ENCODE measurements at places on chromosomes 3 and 15.

- no peak for DNase-seq
These were observed 386.4 kb downstream of the ZBTB20 start for GRCh38 chr3:114760679-114761078.

DNA sequence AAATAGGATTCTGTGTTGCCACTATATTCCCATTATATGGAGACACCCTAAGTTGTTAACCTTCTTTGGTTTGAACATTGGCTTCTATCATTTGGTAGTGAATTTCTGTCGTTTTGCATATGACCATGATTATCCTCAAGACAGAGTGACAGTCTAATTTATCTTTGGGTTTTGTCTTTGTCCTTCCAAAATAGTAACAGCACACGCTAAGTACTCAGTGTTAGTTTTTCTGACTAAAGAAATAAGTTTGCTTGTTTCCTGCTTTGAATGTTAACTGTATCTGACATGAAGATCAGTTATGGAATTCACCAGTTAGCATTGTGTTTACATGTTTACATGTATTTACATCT lies 352.5 kb upstream of the GRM7 start:
- no peak for DNase-seq

DNA sequence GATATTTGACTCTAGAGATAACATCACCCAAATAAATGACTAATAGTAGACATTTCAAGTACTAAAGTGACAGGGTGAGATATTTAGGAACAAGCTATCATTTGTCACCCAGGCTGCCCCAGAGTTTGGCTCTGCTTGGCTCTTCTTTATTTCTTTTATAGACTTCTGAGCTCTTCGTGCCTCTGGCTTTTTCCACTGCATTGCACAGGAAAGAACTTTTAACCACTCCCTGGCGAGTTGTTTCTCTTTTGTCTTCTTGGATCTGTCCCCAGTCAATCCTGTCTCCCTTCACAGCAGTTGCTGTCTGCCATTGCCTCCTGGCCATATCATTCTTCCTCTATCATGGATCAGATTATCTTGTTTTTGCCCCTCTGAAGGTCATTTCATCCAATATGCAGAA lies 339.2 kb upstream of the DCBLD2 start:
- no peak for DNase-seq

DNA sequence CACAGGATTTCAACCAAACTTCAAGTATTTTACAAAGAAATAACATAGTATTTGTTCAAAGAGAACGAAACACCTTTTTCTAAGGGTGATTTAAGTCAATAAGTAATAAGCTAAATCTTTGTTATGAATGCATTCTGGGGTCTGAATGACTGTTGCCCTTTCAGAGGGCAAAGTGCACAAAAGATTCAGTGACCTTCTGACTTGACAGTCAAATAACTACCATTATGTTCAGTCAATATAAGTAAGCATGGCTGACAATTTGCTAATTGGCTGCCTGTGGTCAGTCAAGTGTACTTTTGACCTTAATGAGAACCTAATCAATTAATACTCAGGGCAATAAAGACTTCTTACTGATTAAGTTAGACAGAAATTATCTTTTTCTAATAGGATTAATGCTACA lies 133.1 kb upstream of the NANOGP8 start:
- no peak for DNase-seq

DNA sequence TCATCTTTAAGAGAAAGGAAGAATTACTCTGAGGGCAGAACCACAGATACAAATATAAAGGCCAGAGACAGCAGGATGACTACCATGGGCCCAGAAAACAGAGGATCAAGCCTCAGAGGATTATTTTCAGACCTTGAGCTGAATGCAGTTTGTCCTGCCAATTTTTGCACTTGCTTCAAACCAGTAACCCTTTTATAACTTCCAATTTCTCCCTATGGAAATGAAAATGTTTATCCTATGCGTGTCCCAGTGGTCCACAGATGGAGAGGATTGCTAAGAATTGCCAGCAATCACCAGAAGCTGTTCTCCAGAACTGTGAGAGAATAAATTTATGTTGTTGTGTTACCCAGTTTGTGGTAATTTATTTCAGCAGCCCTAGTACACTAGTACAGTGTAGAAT lies 26.4 kb upstream of the MME start:
- no peak for DNase-seq

- DNase-seq = no peak
These were observed 44.8 kb upstream of the RPS17 start for GRCh38 chr15:82585072-82585471.

DNA sequence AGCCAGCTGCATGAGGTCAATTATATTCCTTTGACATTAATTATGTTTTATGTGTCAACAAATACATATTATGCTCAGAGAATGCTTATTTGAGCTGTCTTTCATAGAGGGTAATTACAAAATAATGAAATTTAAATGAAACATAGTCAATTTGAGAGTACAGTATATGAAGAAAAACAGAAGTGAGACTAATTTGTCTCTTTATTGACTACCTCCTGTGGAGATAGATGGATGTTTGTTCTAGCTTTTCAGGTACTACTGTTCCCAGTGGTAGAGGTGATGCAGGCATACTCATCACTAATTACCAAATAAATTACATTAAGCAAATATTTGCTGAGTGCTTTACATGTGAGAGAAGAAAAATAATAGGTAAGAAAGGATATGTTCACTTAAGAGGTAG lies 1129.6 kb downstream of the OTOL1 start:
- DNase-seq = no peak

- peak; percentile 27 for DNase-seq
These were observed 727 bp downstream of the NSMCE3 start for GRCh38 chr15:29268706-29269484.

DNA sequence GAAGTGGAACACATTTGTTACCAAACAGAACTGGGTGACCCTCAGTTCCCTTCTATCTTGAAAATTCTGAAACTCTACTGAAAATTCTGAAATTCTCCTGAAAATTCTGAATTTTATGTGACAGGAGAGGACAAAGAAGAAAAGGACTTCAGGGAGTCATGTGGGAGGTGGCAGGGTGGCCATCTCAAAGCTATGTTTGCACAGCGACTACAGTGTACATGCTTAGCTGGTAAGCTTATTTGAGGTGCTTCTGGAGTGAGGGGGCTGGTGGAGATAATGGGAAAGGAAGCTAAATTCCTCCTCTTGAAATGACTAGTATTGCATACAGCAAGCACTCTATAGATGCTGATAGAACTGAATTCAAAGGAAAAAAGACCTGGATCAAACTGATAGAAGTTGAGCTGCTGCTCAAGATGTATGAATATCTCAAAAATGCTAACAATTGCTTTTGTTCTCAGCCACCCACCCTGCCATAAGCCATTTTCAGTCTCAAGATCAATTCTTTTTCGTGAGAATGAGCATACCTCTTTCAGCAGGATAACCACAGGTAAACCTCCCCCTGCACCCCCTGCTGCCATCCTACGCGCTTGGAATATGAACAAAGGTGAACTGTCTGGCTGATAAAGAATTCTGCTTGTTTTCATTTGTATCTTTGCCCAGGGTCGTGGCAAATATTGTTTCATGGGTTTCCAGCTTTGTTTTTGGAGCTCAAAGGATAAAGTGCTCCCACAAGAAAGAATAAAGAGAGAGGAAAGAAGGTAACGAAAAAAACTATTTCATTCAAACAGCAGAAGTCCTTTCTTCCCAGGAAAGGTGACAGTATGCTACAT lies 16.6 kb upstream of the ARHGEF3 start:
- DNase-seq = no peak

GRCh38 chr3:154584041-154584440 lies 154.1 kb upstream of the GPR149 start:
- no peak for DNase-seq
